ENCODE measurements at places on chromosomes 7 and 10.

DNA sequence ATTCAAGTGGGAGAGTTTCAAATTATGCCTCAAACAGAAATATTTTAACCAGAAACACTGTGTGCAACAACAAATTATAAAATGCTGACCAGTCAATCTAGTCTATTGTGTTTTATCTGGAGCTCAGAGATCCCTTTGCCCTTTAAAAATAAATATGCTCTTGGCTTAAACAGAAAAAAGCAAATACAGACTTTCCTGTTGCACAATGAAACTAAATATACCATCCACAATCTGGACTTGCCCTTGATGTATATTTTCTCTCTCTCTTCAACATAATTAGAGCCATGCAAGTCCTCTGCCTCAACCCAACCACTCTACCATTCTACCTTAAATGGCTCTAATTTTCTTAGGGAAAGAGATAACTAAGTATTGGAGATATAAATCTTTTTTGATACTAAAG, 34.9 kb downstream of the ASAH2 start:
- DNase-seq: no peak

GRCh38 chr7:155781433-155781832, 30.8 kb downstream of the SHH start:
- DNase-seq: no peak

DNA sequence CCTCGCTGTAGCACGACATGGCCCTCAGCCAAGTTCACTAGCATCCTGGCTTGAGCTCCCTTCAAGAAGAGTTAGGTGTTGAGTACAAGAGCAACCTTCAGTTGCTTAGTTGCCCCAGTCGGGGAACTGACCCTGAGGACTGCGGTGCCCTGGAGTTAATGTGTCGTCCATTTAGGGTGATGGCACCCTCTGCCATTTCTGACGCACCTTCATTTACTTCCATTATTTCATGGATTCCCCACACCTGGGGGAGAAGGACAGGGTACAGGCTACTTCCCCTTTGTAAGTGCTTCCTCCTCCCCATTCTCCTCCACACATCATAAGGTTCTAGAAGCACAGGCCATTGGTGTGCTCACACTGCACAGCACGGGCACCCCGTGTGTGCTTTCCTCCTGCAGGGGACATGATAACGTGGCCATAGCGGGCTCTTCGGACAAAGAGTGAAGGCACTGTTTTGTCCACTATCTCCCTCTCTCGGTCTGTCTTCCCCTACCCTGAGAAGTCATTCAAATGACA, 1.8 kb downstream of the ALOX5 start:
- no peak for DNase-seq

GRCh38 chr7:151695951-151696541, 176.4 kb upstream of the RHEB start:
- no peak for DNase-seq

DNA sequence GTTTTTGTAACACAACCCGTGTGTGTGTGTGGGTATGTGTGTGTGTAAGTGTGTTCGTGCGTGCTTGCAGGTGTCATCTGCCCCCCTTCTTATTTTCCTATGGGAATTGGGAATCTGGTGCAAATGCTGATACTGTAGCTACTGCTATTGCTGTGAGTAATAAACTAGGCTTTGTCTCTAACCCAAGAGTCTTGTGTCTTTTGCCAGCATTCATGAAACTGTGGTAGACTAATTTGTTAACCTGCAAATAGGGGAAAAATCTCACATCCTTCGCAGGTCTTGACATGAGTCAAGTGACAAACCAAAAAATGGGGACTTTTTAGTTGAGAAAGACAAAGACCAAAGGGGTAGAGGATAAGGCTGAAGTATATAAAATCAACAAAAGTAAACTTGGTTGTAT, 57.9 kb upstream of the FAM133B start:
- peak; percentile 43 for DNase-seq

DNA sequence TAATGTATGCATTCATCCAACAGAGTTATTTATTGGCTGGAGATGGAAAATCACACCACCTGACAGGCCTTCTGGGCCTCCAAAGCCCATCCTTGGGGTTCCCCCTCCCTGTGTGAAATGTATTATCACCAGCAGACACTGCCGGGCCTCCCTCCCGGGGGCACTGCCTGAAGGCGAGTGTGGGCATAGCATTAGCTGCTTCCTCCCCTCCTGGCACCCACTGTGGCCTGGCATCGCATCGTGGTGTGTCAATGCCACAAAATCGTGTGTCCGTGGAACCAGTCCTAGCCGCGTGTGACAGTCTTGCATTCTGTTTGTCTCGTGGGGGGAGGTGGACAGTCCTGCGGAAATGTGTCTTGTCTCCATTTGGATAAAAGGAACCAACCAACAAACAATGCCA, 15.3 kb downstream of the TACR2 start:
- no peak for DNase-seq

- DNase-seq: no peak
Measured at GRCh38 chr10:49651039-49651835, 28.2 kb upstream of the C10orf53 start.

DNA sequence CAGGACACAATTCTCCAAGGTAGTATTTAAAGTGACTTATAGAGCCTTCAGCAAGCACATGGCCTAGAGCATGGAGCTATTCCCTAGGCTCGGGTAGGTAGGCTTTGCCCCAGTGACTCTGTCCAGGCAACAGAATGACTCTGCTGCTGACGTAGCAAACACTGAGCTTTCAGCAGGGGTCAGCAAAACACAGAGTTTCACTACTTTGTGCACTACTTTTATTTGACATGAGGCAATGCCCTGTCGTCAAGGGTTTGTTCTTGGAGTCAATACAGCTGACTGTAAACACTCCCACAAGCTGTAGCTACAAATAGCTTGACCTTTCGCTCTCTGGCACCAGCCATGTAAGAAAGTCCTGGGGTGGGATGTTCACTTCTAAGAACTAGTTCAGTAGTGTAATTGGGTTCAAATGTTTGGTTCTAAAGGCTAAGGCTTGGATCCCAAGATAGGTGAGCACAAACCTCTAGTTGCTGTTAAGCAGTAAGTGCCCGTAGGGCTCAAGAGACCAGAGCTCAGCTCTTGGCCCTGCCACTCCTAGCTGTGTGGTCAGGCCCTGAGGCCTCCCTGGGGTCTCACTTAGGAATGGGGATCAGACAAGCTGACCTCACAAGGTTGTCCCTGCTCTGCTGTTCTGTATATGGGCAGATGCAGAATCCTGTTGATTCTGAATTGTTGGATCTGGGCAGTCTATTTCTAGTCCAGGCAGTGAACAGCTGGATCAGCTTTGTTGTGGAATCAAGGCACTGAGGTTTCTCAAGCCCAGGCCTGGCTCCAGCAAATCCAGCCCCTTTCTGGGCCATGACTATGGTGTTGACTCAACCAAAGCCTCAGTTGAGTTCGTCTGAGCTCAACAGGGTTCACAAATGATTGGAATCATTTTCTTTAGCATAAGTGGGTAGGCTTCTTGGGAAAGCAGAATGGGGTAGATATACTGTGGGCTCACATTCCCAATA, 10.7 kb downstream of the NODAL start:
- no peak for DNase-seq

DNA sequence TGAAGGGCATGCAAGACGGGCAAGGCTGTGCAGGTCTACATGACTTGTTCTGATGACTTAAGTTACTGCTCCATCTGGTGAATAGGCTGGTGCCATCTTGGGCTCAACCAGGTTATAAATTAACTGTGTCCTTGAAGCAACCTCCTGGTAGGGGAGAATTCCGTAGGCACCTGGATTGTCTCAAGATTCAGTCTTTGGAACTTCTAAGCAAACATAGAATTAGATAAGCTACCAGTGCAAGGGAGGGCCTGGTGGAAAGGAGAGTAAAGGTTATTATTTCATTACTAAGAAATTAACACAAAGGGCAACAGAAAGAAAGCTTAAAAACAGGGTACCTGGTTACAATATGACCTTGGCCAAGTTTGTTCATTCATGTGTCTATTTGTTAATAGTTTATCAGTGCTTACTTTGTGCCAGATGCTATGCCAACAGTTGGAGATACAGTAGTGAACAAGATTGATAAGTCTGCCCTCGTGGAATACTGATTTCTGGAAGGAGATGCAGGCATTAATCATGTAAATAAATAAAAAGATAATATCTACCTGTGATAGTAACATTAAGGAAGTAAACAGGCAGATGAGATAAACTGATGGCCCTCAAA, 107.0 kb upstream of the PALS2 start:
- no peak for DNase-seq

DNA sequence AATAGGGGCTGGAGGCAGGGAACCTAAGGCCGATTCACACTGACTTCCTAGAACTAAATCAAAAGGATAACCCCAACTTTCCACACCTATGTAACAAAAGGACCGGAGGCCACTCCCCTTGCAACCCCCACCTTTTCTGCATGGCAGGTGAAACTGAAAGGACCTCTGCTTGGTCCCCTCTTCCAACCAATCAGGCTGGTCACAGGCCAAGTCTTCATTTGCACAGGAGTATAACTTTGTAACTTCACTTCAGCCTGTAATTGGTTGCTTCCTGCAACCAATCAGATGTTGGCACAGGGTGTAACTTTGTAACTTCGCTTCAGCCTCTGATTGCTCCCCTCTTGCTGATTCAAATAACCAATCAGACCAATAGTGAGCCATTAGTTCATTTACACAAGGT, 190.0 kb downstream of the FAM107B start:
- DNase-seq: no peak

DNA sequence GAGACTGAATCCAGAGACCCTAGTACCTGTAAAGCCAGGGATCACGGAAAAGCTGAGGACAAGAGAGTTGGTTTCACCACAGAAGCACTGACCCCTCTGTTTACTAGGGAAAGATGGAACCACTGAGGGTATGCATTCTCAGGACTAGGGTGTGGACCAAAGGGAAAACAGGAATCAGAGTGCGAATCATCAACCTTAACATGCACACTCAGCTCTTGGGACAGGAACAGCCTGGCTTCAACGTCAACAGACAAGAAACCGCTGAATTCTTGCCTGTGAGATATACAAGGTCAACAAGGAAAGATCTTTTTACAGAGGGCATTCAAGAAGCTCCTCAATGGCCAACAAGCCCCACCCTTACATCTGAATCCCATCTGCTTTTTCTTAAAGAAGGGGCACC, 14.9 kb downstream of the TNRC18 start:
- DNase-seq: no peak

- DNase-seq: no peak
Measured at GRCh38 chr7:133822868-133823552, 304.1 kb upstream of the LRGUK start.

- no peak for DNase-seq
Measured at GRCh38 chr10:69716711-69717560, 84.8 kb upstream of the COL13A1 start.

DNA sequence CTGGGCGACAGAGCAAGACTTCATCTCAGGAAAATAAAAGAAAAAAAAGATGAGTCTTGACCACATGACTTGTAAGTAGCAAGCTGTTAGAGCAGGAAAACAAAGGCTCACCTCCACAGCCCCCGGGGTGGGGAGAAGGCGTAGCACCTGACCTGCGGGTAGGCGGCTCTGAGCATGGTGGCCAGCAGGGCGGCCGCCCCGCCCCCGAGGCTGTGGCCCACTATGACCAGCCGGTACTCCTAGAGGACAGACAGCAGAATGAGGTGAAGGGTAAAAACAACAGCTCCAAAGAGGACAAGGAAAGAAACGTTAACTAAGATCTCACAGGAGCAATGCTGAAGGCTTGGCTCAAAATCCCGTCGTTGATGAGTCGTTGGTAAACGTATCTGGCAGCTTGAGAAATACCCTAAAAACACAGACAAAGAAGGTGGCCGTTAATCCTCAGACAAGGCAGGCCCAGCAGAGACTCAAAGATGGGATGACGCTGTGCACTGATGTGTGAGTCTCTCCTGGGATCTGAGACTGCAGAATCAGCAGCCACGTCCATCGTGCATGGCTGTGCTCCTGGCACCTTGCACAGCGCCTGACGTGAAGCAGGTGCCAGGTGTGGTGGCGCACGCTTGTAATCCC, 31.1 kb downstream of the DAGLB start:
- DNase-seq: no peak

GRCh38 chr10:91295346-91295745, 74.9 kb downstream of the PCGF5 start:
- no peak for DNase-seq

GRCh38 chr10:33155720-33156638, 178.5 kb downstream of the NRP1 start:
- no peak for DNase-seq

GRCh38 chr10:7908541-7909210, 90.4 kb downstream of the TAF3 start:
- DNase-seq: no peak

DNA sequence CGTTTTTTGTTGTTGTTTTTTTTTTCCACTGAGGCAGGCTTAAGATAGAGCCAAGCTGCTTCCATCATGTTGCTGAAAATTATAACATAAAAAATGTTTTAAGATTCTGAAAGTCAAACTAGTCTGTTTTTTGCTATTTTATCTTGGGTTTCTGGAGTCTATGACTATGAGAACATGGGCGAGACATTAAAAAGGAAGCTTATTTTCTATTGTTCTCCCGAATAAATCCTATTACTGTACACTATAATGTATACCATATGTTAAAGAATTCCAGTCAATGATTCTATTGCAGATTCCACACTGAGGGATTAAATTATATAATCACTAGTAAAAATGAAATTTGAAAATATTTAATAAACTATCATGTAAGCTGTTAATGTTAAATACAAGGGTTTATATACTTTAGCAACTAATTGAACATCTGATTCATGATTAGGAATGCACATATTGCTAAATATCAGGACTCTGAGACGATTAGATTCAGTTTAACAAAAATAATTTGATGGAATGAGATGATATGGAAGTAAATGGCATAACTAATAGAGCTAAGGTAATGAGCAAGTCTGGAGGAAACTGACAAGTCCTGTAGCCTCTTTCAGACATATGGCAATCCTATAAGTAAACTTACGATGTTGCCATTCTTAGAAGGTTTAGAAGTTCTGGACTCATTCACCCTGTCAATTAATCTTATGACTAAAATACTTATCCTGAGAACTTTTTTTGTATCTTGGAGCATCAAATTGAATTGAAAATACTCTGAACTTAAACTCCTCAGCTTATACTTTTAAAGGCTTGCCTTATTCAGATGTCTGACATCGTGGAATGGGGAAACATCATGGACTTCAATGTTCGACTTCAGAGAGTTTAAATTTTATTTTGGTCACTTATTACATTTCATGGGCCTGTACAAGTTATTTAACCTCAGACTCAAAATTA, 294.8 kb upstream of the DGKB start:
- DNase-seq: no peak

GRCh38 chr7:108598914-108599580, 29.4 kb downstream of the DNAJB9 start:
- DNase-seq: no peak

GRCh38 chr10:100913470-100913865, 705 bp downstream of the SLF2 start:
- no peak for DNase-seq
